OCI-LY7 (cell line): ENCODE measurements at places on chromosomes 3 and 15. TPM values are rescaled to one million over a fixed set of nuclear protein-coding genes. Genes with fewer than 3 reads are reported as not detected.

DNA sequence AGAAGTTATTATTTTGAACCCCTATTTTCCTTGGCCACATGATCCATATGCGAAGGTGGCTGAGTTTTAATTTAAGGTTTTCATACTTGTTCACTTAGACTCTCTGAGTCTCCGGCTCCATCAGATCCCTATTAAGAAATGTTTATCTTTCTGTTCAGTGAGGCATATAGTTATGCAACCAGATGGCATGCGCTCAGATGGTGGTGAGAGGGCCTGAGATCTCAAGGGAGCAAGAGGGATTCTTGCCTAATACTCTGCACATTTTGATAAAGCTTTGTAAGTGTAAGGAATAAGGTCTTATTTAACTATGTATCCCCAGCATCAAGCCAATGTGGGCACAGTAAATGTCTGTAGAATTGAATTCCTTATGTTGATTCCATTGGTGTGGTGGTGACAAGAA is 78.9 kb upstream of the DPH6 start:
- DNase-seq = no peak

DNA sequence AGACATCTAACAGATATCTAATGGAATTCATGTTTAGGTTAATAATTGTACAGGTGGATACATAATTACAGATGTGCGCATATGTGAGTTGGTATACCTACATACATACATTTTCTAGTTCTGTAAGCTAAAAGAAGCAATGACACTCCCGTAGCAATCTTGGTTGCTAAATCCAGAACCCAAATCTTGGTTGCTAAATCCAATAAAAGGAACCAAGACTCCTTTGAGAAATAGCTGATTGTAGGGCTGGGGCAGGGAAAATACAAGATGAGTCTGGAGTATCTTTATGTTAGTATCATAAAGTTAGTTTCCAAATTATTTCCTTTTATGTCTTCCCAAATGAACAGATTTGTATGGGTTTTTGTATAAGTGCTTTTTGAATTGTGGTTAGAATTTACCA is 135.2 kb downstream of the TMCC1 start:
- no peak for DNase-seq

- DNase-seq = no peak
These were observed 14.0 kb downstream of the PLA2G4D start for GRCh38 chr15:42080186-42080918.

C2CD4A gene
- total RNA-seq = not detected in 2 replicates

DNA sequence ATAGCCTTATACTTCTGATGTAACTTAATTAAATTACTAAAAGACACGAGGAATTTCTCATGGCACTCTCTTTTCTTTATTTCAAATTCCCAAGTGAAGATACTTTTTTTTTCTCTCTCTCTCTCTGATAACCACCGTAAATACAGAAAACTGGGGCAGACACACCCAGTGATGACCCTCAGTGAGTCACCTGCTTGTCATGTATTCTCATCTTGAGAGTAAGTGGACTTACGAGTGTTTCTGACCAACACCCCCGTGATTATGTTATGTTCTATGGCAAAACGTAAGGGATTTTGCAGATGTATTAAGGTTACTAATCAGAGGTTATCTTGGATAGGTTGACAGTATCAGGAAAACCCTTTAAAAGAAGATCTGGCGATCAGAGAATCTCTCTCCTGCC is 348.8 kb upstream of the ZNF717 start:
- no peak for DNase-seq

CLEC3B gene
- total RNA-seq = not detected in 2 replicates

MLF1 gene
- not detected in 2 replicates for total RNA-seq

GRCh38 chr3:159667261-159667660 is 321.4 kb upstream of the IL12A start:
- no peak for DNase-seq

DNA sequence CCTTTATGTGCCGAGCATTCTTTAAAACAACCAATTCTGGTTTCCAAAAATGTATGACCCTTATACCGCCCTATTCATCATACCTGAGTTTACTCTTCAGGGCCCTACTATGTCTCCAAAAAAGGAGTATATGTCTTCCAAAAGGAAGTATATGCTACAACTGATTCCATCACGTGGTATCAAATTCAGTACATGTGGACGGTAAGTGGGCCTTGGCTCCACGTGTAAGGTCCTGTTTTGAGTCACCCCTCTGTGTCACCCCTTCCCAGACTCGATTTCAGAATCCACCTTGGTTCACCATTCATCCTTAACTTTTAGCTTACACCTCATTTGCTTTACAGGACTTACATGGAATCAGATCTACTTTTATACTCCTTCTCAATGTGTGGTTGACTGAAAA is 37.8 kb downstream of the ABHD2 start:
- no peak for DNase-seq

- DNase-seq = no peak
These were observed 566.0 kb downstream of the ROBO2 start for GRCh38 chr3:77605865-77606264.

FBXO40 gene
- total RNA-seq = not detected in 2 replicates
